Progenitor cell of endocrine pancreas (in vitro differentiated cells): ENCODE measurements at places on chromosomes 1 and 21.
A peak's percentile ranks its signal among the peaks of the same experiment; 100 is the strongest.

- DNase-seq = peak; percentile 24
These were observed 705 bp downstream of the KHDRBS1 start for GRCh38 chr1:32014199-32014947.

- no peak for DNase-seq
These were observed 183.3 kb downstream of the PTGER3 start for GRCh38 chr1:70864302-70864701.

DNA sequence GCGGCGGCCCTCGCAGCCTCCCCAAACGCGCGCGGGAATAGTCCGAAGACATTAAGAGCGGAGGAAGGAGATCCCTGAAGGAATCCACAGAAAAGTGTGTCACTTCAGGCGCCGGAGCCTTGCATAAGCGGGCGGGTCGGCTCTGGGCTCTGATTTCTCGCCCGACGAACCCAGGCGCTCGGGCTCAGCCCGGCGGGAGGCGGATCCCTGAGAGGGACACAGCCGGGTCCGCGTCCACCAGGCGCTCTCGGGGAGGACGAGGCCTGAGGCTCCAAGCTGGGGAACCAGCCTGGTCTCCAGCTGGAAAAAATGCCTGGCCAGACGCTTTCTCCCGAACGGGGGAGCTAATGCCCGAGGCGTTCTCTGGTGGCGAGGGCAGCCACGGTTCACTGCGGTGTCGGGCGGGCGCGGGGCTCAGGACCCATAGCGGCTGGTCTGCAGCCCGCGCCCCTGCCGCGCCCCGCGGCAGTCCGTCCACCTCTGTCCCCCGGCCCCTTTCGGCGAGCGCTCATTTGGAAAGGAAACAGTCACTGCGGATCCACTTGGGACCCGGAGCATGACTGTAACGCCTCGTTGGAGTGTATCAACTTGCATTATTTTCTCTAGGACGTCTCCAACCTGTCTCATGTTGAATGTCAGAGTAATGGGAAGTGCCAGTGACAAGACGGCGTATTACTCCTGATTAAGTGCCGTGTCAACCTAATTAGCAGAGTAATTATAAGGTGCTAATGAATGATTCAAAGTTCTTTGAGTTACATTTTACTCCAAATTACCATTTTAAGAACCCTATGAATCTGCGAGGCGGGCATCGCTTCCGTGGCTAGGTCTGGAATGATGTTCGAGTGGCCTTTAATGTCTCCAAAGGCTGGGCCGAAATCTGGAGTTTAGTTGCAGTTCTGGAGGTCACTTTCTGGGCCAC lies 1.6 kb upstream of the BARHL2 start:
- no peak for DNase-seq

DNA sequence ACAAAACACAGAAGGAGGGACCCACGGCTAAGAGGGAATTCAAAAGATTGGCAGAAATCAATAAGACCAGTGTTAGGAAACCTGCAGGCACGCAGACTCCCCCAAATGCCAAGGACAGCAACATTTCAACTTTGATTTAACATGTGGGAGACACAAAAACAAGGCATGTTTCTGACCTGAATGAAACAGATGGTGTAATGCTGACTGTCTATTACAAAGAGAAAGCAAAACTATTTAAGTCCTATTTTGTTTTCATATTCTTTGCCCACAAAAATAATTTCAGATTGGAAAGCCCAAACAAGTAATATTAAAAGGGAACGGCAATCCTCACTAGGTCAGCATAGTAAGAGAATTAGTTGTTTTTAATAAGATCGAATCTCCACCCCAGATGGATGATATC lies 107.9 kb downstream of the S1PR1 start:
- no peak for DNase-seq

DNA sequence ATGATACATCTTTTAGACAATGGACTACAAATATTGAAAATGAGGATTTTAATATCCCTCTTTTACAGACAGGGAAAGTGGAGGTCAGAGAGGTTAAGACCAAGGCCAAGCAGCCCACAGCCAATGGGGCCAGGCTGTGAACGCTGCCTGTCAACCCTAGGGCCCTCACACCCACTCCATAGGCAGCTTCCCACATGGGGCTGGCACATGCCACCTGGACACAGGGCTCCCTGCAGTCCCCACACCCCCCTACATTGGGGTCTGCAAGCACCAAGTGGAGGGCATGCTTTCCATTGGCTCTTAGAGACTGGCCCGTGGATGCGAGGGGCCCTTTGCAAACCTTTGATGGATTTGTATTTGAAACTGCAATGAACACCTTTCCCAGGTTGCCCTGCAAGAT lies 348.5 kb upstream of the VAMP3 start:
- DNase-seq = no peak

DNA sequence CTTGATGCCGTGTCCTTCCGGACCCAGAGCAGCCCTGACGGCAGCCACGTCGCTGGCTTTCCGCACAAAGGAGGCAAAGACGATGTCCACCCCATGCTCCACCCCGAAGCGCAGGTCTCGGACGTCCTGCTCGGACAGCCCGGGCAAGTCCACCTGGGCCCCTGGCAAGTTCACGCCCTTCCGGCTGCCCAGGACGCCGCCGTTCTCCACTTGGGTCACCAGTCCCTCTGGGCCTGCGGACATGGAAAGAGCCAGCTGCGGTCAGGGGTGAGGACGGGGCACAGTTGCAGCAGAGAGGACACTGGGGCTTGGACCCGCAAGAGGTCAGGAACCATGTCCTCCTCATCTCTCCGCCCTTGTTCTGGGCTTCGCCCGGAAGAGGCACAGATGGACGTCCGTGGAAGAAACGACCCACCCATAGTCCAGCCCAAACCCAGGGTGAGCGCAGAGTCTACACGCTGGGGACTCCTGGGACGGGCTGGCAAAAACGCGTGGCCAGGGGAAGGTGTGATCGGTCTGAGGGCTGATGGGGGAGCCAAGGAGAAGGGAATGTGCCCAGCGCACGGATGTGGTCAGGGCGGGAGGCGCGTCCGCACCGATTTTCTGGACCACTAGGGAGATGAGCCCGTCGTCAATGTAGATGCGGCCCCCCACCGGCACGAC lies 6.6 kb downstream of the PKLR start:
- no peak for DNase-seq

DNA sequence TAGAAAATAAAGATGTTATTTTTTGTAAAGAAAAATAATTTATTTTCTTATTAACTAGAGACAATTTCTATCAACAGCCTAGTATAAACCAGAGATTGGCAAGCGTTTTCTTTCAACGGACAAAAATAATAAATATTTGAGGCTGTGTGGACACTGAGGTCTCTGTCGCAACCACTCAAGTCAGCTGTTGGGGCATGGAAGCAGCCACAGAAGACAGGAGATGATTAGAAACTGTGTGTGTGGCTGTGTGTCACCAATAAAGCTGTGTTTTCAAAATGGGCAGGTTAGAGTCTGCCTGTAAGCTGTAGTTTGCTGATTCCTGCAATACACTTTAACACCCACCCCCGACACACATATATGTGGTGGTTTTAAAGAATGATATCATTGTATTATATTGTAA lies 200.6 kb upstream of the HMCN1 start:
- DNase-seq = no peak

DNA sequence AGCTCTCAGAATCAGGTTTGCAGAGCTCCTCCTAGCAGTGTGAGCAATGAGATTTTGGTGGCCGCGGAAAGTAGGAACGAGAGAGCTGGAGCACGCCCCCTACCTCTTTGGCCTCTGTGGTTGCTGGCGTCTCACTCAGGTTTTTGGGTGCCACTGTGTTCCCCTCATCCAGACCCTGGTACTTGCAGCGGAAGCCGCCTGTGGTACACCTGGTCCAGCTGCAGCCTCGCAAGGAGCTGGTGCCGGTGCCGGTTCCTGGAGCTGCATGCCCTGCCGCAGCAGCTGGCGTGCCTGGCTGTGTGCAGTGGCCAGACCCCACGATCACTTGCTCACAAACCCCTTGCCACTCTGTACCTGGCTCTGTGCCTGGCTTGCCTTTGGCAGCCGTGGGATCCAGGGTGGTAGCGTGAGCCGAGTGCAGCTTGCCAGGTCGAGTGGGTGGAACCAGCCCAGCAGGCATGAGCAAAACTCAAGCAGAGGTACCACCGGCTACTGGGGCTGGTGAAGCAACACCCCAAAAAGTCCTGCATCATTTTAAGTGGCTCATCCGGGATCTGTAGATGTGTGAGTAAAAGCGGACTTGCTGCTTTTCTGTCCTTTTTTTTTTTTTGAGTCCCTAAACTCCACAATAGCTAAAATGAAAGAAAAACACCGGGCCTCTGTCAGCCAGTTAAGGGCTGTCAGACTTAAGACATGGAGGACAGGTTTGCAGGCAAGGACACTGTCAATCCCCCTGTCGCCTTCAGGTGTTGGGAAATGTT lies 844.9 kb downstream of the KCNT2 start:
- no peak for DNase-seq

DNA sequence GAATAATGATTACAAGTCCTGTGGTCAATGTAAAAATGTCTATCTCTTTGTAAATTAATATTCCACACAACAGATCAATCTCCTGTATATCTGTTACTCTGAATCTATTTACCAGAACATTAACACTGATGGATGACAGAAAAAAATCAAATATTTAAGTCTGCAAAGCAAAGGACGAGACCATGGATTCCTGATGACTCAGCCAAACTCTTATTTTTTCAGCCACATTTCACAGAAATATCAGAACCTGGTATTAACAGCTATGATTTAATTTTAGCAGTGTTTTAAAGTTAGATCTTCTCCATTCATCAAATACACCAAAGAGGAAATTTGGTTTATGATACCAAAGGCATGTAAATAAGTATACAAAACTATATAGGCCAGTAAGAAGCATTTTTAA lies 46.1 kb downstream of the FAF1 start:
- DNase-seq = no peak

- DNase-seq = peak; percentile 26
These were observed 10.7 kb upstream of the COL16A1 start for GRCh38 chr1:31714442-31715086.

DNA sequence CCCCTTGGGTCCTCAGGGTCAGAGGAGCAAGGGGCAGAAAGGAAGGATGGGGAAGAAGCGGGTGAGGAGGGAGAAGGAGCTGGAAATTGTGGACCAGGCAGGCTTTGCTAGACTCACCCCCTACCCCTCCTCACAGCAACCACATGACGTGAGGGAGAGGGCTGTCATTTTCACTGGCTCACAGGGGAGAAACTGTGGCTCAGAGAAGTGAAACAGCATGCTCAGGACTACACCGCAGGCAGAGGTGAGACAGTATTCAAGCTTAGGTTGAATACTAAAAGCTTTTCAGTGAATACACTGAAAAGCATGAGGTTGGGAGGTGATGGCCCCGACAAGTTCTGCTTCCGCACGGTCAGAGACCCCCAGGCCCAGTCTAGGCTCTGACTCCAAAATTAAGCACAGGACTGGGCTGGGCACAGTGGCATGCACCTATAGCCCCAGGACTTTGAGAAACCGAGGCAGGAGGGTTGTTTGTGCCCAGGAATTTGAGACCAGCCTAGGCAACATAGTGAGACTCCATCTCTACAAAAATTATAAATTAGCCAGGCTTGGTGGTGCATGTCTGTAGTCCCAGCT lies 1.2 kb upstream of the CLEC20A start:
- DNase-seq = no peak

GRCh38 chr1:44489481-44489880 lies 84.4 kb downstream of the RNF220 start:
- no peak for DNase-seq

- no peak for DNase-seq
These were observed 30.4 kb upstream of the ZBTB21 start for GRCh38 chr21:42040411-42041180.

GRCh38 chr1:62370594-62370993 lies 51.4 kb upstream of the KANK4 start:
- DNase-seq = no peak

- DNase-seq = no peak
These were observed 1.1 kb upstream of the KCNJ15 start for GRCh38 chr21:38255571-38256117.

GRCh38 chr1:242203262-242203661 lies 204.4 kb upstream of the MAP1LC3C start:
- DNase-seq = no peak

DNA sequence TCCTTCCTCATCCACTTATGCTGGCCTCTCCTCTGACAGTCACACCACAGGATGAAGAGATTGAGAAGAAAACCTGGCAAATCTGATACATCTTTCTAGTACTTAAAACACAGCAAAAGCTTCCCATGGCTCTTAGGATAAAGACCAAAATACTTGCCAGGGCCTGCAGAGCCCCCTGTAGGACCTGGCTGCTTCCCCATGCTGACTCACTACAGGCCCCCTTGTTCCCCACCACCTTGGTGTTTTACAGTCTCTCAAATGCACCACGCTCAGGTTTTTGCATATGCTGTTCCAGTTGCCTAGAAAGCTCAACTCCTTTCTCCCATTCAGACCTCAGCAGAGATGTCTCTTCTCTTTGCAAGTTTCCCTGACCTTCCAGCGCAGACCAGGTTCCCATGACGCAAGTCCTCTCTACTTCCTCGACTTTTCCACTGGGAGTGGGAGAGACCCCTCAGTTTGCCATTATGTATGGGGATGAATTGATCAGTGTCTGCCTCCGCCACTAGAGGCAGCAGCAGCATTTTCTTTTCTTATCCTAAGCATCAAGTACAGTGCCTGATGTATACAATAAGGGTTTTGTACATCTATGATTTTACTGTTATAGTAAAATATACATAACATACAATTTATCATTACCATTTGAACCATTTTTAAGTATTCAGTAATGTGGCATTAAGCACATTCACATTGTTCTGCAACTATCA lies 113.8 kb upstream of the C8B start:
- DNase-seq = no peak

- no peak for DNase-seq
These were observed 10.3 kb downstream of the RNU1-2 start for GRCh38 chr1:16905868-16906702.
